ENCODE measurements at places on chromosomes 4 and X.

DNA sequence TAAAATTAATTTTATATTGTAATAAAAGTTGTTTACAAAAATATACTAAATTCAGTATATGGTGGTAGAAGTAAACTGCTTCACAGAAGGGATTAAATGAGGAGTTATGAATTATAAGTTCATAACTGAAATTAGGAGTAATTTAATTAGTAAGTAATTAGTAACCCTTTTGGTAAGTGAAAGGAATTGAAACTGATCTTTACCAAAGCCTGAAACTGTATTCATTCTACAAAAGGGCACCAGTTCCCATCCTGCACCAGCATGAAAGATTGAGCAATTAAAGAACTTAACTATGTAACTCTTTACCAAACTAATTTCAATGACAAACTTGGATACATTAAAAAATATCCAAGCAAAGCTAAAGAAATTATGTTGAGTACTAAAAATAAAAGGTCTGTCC, 8.2 kb downstream of the MED14 start:
- DNase-seq, result no peak

DNA sequence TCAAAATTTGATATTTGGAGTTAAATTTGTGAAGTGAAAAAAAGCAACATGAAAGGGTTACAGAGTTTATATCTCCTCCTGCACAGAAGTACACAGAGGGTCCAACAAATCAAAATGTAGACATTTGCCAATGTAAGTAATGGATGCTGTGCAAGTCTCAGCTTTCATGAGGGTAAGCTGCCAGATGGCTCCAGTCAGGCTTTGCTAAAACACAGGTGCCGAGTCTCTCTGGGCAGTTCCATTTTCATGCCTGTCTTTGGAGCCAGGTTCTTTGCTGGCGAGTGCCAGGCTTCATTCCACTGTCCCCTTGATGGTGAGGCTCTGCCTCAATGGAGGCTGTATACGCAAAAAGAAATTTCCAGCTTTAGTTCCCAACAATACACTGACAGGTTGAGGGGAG, 27.9 kb downstream of the SLC4A4 start:
- no peak for DNase-seq

GRCh38 chr4:85780664-85781063, 305.7 kb downstream of the ARHGAP24 start:
- DNase-seq, result no peak

DNA sequence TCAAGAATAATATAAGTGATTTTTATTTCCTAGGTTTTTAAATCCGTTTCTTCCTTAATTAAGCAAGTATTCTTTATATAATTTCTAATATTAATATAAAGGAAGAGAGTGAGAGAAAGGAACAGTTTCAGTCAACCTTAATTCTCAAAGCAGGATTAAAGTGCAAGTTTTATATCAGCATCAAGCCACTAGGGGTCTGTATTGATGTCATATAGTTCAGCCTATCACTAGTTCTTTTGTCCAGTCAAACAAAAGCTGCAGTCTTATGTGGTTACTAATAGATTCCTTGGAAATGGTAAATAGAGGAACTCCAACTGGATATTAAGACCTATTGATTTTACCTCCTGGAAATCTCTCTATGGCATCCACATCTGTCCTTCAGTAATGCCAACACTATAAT, 82.0 kb downstream of the NAP1L3 start:
- DNase-seq, result no peak

GRCh38 chr4:28232376-28232775, 1371.7 kb downstream of the STIM2 start:
- no peak for DNase-seq

DNA sequence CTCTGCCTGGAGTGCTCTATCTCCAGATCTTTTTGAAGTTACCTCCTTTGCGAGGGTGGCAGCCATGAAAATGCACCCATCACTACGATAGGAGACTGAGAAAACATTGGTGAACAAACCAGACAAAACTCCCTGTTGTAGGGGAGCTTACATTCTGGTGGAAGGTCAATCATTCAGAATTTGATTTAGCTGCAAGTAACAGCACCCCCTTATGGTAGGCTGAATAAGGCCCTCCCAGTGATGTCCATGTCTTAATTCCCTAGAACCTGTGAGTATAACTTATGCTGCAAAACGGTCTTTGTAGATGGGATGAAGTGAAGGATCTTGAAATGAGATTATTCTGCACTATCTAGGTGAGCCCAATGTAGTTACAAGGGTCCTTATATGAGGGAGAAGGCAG, 5.6 kb upstream of the TEC start:
- no peak for DNase-seq

- no peak for DNase-seq
Observed at GRCh38 chr4:2937146-2937857, 25.9 kb downstream of the NOP14 start.

DNA sequence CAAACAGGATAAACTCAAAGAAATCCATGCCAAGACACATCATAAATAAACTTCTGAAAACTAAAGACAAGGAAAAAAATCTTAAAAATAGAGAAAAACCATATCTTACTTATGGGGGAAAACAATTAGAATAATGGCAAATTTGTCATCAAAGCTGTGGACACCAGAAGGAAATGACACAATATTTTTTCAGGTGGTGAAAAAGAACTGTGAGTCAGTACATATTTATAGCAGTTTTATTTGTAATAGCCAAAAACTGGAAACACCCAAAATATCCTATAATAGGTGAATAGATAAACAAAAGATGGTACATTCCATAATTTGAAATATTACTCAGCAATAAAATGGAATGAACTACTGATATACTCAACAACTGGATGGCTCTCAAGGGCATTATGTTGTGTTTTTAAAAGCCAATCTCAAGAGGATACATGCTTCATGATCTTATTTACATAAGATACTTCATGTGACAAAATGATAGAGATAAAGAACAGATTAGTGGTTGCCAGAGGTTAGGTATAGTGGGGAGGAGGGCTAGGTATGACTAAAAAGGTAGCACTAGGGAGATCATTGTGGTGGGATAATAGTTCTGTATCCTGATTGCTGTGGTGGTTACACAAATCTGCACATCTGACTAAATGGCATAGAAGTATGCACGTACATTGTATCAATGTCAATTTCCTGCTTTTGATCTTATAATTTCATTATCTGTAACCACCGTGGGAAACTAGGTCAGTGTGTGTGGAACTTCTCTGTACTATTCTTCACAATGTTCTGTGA, 191.9 kb downstream of the PPP1R2C start:
- no peak for DNase-seq

- DNase-seq, result no peak
Observed at GRCh38 chr4:63788271-63788670, 621.0 kb downstream of the TECRL start.

GRCh38 chr4:105139646-105140045, 7.0 kb upstream of the TET2 start:
- no peak for DNase-seq

DNA sequence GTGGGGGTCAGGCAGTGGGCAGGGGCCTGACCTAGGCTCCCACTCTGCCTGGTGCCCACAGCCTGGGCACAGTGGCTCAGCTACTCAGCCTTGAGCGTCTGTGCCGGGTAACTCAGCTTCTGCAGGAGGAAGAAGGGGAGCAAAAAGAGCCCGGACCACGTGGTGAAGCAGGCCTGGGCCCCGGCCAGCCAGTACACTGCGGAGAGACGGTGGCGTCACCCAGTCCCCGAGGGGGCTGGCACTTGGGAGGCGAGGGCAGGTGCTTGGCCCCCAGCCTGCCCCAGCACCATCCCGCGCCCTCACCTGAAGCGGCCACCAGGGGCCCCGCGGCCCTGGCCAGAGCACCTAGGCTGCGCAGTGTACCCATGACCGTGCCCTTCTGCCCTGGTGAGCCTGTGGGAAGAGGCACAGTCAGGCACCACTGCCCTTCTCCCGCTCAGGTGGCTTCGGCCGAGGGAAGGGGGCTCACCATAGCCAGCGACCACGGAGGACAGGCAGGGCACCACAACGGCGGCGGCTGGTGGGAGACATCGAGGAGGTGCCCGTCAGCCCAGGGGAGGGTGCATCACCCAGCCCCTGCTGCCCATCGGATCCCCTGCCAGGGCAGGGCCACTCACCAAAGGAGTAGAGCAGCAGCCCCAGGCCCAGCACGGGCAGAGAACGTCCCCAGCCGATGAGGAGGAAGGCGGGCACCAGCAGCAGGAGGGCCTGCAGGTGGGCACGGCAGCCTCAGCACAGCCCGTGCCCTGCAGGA, 32.3 kb downstream of the NOP14 start:
- DNase-seq, result no peak

GRCh38 chr4:99352602-99353537, at the start of gene ADH1C:
ADH1C (minus strand) TSS chr4:99352746; CDS start chr4:99352675, 71 bp downstream.
- DNase-seq, result no peak

GRCh38 chr4:100206850-100207249, 16.6 kb upstream of the DDIT4L start:
- DNase-seq, result no peak

- no peak for DNase-seq
Observed at GRCh38 chr4:76702440-76703122, 195.4 kb downstream of the SOWAHB start.

GRCh38 chr4:113981591-113981990, 2.1 kb upstream of the ARSJ start:
- no peak for DNase-seq

DNA sequence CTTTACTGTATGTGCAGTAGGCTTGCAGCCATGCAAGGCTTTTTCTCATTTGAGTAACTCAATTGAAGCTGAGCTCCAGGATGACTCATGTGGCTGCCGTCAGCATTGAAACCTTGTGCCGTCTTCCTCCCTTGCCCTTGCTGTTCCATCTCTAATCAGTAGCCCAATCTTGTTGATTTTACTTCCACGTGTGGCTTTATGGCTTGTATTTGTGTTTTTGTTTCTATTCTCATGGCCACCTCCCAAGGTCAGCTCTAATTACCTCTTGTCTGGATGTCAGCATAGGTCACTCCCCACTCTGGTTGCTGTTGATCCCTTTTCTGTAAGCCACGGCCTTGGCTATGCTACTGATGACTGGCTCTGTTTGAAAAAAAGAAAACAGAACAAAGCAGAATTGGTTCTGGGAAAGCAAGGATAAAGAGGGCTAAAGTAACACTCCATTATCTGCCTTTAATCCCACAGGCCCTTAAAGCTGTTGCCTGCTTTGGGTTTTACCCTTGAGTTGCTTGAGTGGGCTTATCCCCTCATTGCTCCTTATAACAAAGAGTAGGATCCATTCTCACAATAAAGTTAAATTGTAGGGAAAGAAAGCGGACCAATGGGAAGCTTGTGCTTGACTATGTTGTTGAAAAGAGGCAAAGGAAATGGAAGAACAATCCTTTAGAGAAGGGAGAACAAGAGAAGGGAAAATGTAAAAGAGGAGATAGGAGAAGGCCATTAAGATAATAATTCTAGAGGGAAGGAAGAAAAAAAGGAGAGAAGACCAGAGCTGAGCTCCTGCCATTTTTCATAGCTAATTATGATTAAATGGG, 173.9 kb upstream of the PGRMC2 start:
- DNase-seq, result no peak

DNA sequence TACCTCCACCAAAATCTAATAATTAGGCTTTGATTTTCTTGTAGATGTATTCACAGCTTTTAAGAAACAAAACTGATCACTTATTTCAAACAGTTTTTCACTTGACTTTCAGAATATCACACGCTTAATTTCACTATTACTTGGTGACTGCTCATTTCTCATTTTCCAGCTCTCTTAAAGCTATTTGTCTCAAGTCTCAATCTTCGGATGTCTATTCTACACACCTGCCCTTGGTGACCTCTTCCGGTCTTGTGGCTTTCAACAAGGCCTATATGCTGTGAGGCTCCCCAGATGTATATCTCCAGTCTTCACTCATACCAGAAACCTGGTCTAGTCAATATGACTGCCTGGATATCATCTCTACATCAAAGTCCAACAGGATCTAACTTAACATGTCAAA, 34.9 kb upstream of the ANXA10 start:
- no peak for DNase-seq

- no peak for DNase-seq
Observed at GRCh38 chrX:30304866-30305265, 4.3 kb downstream of the NR0B1 start.

- DNase-seq, result no peak
Observed at GRCh38 chr4:139647184-139647583, 18.4 kb upstream of the MGST2 start.

DNA sequence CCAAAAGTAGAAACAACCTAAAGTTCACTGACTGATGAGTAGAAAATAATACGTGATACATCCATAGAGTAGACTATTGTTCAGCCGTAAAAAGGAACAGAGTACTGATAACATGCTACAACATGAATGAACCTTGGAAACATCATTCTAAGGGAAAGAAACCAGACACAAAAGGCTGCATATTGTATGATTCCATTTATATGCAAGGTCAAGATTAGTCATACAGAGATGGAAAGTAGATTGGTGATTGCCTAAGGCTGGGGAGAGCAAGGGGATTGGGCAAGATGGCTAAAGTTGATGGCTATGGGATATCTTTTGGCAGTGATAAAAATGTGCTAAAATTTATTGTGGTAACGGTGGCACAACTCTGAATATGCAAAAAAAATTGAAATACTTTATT, 209.1 kb downstream of the RELL1 start:
- DNase-seq, result no peak

- DNase-seq, result no peak
Observed at GRCh38 chrX:13053171-13053570, 8.8 kb upstream of the FAM9C start.

DNA sequence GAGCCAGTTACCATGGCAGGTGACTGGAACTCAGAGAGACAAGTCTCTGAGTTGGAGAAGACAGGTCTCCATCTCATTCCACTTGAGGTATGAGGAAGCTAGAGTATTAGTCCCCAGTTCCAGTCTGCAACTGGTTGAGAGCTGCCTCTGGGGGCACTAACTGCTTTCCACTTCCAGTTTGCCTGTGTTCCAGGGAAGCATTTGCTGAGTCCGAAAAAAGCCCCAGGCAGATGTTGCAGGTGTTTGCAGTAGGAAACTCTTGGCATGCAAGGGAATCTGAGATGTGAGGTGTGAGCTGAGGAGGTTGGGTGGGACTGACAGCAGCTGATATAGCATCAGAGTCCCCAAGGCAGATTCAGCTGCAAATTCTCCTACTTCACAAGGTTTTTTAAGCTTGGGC, 272.2 kb upstream of the CASK start:
- DNase-seq, result no peak

GRCh38 chr4:122914292-122914904, 8.0 kb downstream of the NUDT6 start:
- DNase-seq, result no peak

- peak; percentile 9 for DNase-seq
Observed at GRCh38 chr4:83012200-83012686, 1.6 kb upstream of the LIN54 start.

GRCh38 chr4:107937040-107937439, 5.7 kb downstream of the CYP2U1 start:
- DNase-seq, result no peak

DNA sequence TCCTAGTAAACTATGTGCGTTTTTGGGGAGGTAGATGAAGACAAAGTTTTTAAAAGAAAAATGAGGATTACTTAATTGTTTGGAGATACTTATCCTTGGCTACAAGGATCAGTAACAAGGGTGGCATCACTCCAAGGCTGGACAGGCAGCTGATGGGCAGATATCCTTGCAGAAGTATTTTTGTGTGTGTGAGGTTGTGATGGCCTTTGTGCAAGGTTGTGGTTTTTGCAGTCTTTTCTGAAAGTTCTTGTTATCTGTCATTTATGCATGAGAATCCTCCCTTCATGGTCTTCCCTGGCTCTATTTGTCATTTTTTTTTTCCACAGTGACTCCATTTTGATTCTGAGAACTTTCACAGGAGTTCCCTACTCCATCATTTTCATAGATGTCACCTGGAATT, 96.0 kb upstream of the C1GALT1C1 start:
- DNase-seq, result no peak

- no peak for DNase-seq
Observed at GRCh38 chr4:182339221-182339641, 96.0 kb downstream of the TENM3 start.
